ENCODE measurements at places on chromosomes 1 and 21.

GRCh38 chr1:84603941-84604830 lies 29.9 kb upstream of the CTBS start:
- no peak for DNase-seq

- no peak for DNase-seq
Observed at GRCh38 chr1:46687093-46687659, 15.5 kb downstream of the TEX38 start.

DNA sequence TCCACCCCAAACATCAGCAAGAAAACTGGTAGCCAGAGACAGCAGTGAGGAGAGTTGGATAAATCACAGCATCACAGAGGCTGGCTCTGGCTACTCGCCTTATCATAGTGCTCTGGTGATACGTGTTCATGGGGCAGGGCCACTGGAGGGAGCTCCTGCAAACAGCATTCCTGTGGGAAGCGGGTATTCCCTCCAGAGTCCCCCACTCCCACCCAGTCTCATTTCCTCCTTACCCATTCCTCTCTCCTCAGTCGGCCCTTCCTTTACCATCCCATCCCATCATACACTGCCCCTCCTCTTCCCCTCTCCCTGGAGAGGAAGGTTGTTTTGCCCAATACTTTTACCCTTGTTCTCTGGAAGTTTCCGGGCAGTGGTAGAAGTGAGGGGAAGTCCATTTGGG lies 7.1 kb downstream of the NHLH2 start:
- DNase-seq, result no peak

- peak; percentile 75 for DNase-seq
Observed at GRCh38 chr21:38958940-38959691, 153.4 kb downstream of the ETS2 start.

GRCh38 chr1:168879896-168880734 lies 151.1 kb upstream of the DPT start:
- DNase-seq, result no peak

DNA sequence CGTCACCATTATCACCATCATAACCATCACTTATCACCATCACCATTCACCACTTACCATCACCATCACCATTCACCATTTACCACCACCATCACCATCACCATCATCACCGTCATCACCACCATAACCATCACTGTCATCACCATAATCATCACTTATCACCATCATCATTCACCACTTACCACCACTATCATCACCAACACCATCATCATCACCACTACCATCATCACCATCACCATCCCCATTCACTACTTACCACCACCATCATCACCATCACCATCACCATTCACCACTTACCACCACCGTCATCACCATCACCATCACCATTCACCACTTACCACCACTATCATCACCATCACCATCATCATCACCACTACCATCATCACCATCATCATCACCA lies 151.8 kb downstream of the CAMTA1 start:
- no peak for DNase-seq

GRCh38 chr1:2962946-2963345 lies 58.3 kb upstream of the ACTRT2 start:
- no peak for DNase-seq

DNA sequence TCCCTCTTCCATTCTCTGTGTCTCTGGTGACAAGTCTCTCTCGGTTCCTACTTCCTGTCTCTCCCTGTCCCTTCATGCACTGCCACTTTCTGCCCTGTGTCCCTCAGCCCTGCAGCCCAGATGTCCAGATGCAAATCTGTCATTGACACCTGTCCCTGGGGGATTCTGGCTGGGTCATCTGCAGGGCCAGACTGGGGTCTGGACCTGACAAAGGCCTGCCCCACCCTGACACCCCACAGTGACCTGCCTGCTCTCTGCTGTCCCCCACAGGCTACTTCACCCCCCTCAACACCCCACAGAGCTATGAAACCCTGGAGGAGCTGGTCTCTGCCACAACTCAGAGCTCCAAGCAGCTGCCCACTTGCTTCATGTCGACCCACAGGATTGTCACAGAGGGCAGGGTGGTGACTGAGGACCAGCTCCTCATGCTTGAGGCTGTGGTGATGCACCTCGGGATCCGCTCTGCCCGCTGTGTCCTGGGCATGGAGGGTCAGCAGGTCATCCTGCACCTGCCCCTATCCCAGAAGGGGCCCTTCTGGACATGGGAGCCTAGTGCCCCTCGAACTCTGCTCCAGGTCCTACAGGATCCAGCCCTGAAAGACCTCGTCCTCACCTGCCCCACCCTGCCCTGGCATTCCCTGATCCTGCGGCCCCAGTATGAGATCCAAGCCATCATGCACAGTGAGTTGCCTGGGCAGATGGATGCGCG lies 7.2 kb downstream of the THEMIS2 start:
- no peak for DNase-seq

DNA sequence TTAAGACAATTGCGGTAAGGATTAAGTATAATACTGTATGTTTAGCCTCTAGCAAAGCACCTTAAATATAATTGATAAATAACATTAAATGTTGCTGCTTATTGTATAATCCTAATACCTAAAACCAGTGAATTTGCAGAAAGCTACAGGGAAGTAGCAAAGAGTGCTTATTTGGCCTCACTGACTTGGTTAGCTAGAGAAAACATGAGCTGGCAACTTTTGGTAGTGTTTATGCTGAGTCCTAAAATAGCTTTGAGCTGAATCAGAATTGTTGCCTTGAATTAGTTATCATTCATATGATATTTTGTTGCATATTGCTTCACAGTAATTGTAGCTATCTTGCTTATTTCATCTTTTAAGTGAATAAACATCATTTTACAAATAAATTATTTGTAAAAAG lies 3.5 kb downstream of the TRIM67 start:
- DNase-seq, result no peak

GRCh38 chr21:34157521-34157920 lies 84.1 kb downstream of the MRPS6 start:
- DNase-seq, result no peak

- DNase-seq, result no peak
Observed at GRCh38 chr1:198330982-198331615, 174.3 kb downstream of the NEK7 start.

DNA sequence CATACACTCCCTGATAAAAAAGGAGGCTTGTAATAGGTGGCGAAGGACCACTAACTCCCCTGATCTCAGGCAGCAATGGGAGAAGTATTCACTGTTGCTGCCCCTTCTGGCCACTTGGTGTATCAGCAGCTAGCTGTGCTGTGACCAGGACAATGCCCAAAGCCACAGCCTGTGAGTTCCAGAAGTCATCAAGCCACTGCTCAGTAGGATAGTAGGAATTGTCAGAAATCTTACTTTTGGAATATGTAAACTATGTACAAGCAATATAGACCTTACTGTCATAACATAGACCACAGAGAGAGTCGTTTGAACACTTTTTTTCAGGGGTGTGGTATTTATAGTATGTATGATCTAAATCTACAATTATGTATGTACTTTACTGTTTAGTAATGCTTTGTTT lies 248.3 kb upstream of the CAMK1G start:
- DNase-seq, result no peak

- no peak for DNase-seq
Observed at GRCh38 chr21:35046263-35046624, 2.9 kb downstream of the RUNX1 start.

DNA sequence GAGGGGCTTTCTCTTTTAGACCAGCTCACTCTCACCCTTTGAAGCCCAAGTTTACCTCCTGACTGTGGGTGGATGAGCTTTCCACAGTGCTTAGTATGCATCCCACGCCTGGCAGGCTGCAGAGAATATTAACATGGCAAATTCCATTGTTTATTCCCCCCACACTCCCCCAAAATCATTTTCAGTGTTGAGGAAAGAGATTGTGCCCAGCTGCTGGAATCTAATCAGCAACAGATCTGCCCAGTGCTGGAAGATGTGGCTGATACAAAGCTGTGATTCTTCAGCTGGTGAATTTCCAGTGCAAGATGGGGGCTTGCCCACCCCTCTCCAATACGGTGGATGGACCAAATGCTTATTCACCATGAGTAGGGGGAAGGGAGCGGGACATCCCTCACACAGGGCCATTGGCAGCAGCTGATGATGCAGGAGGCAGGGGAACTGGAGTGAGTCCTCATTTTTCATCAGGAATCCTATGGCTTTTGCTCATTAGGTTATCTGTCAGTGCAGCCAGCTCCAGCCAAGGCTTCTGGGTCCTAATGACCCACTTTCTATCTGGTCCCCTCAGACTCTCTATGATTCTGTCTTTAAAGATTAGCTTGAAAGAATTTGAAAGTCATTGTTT lies 39.7 kb upstream of the KCNA3 start:
- no peak for DNase-seq

GRCh38 chr1:18637511-18637960 lies 6.9 kb downstream of the PAX7 start:
- DNase-seq, result no peak

- no peak for DNase-seq
Observed at GRCh38 chr1:211822677-211823407, 7.7 kb downstream of the LPGAT1 start.

DNA sequence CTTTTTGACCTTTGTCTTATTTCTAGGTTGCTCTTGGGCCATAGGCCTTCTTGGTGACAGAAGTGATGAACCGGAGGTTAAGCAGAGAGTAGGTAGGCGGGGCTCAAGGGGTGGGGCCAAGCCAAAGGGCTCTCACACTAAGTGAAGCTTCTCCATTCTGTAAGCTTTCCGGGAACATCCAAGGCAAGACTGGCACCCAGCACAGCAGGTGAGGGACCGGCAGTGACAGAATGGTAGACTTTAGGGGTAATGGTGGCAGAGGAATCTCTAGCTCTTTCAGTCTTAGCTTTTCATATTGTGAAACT lies at the start of gene TNFAIP8L2:
TNFAIP8L2 (plus strand) TSS at position 135 of the 305 bp plus-strand sequence. CDS start 2,049 bp downstream, outside the sequence.
- DNase-seq, result no peak

- no peak for DNase-seq
Observed at GRCh38 chr1:101188331-101188730, 48.5 kb upstream of the S1PR1 start.

DNA sequence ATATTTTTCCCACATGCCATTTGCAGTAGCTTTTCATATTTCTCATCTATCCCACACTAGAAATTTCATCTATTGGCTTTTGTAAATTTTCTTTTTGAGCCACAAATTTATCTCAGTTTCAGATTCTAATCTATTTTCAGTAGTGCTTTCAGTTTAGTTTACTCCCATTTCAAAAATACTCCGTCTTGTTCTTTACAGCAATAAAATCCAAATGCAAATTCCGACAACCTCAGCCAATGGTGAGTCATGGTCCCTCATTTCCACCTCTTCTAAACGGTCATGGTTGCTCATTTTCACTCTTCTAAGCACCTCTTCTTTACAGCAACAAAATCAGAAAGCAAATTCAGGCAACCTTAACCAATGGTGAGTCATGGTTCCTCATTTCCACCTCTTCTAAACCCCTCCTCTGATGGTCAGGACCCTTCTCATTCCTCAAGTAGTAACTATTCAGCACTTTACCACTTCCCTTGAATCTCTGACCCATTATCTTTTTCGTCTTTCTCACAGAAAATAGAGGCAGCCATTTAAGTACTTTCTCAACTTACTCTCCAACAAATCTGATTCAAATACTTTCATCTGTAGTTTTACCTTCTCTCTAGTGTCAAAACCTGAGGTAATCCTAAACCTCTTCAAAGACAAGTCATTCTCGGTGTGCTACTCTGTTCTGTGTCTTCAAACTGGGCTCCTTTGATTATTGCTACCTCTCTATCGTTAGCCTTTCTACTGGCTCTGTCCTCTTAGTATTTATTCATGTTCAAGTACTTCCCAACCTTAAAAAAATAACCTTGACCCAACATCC lies 34.4 kb downstream of the C21orf91 start:
- DNase-seq, result no peak

Data from fibroblast of skin of left biceps (primary cell).